ENCODE measurements at places on chromosomes 7 and 10.

- DNase-seq = no peak
Observed at GRCh38 chr10:4058514-4059029, 273.6 kb upstream of the KLF6 start.

DNA sequence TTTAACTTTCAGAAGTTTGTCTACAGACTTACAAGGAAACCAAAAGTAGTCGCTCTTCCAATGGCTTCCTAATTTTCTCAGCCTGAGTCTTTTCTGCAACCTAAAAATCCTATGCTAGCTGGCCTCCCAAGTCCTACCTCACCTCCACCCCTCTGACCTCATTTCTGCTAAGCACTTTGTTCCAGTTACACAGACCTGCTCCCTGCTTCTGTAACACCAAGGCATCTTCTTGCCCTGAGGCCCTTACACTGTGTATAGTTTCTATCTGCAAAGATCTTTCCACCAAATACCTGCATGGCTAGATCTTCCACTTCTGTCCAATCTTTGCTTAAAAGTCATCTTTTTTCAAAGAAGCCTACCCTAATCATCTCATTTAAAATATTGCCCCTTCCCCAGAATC, 1.9 kb upstream of the SNX13 start:
- no peak for DNase-seq

DNA sequence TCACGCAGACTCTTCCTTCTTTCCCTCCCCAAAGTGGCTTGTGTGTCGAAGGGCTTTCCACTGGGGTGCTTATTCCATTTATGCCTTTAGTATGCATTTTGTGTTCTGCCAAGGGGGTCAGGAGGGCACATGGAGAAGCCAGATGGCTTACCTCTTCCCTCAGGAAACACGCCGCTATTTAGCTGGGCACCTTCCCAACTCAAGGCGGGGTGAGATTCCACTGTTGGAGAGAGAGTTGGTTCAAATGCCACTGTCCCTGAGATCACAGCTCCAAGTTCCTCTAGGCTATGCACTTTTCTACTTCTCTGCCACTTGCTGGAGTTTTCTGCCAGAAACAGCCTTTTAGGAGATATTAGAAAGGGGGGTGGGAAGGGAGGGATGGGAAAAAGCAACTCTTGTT, 1091.8 kb downstream of the LRMDA start:
- DNase-seq = no peak

DNA sequence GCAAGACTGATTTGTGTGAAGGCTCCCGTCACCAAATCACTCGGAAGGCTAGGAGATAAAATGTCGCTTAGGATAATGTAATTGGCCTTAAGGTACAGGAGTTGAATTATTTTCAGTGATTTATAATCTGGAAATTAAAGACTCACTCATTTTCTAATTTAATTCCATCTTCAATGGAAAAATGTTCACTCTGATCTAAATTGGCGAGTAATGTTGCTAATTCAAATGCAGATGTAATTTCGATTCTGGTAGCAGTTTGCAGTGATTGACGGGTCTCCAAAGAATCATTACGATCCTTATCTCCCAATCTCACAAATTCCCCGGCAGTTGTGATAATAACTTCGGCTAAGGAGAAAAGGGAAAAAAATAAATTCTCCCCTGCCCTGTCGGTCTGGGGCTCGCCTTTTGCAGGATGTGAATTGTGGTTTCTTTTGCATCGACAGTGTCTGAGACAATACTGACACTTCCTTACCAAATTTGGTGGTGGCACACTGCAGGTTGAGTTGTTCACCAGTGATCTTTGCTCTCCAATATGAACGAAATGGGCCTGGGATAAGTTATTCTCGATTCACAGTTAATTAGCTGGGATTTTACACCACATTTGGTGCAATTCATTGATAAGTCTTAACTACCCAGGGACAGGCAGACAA, 215.1 kb upstream of the GPR26 start:
- DNase-seq = no peak

DNA sequence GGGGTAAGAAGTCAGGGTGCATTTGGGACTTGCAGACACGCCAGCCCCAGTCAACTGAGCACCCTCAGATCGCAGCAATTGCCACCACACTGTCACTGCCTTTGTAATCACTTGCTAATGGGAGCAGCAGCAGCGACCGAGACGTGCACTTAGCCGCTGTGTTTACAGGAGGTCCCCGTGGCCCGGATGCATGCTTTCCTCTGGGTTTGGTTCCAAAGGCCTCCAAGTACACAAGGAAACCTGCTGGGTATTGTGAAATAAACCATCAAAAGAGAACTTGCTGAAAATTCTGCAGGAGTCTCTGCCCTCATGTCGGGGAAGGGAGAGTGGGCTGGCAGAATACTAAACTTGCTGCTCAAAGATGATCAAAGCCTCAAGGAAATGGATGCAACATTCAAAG, 341.7 kb downstream of the DNAJB6 start:
- DNase-seq = peak; percentile 32

- DNase-seq = no peak
Observed at GRCh38 chr7:36289833-36290661, 99.6 kb upstream of the ANLN start.

GRCh38 chr7:129771928-129772479, 160.5 kb downstream of the NRF1 start:
- no peak for DNase-seq
